ENCODE measurements at places on chromosomes 3 and 15.

DNA sequence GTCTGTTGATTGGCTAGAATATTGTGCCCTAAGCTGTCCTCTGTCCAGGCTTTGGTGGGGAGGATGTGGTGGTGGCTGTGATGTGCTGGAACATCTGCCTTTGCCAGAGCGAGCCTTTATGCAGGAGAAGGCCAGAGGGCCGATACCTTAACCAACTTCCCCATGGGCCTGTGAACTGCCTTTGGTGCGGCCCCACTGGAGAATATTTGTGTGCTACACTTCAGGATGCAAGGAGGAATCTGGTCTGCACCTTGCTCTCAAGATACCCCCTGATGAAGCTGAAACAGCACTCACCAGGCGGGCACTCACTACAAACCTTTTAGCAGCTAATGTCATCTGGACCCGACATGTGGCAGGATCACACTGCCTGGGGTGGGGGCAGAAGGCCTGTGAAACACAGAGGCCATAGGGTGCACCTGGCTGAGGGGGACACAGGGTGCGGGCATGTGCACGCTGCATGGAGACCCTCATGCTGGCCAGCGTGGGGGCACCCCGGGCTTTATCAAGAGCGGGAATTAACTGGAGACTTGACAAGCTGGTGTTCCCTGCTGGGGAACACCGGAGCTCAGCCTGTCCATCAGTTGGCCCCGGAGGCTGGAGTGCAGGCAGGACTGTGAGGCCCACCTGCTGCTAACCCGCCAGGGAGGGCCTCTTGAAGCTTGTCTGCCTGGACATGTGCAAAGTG, 16.4 kb downstream of the PRR23E start:
- H3K4me3 ChIP-seq = no peak overlapping the region
- no peak overlapping the region for H3K27ac ChIP-seq
- DNase-seq = no peak
- no peaks in the 10 kb centered on the region for H3K27me3 ChIP-seq
- no peaks in the 10 kb centered on the region for H3K36me3 ChIP-seq

DNA sequence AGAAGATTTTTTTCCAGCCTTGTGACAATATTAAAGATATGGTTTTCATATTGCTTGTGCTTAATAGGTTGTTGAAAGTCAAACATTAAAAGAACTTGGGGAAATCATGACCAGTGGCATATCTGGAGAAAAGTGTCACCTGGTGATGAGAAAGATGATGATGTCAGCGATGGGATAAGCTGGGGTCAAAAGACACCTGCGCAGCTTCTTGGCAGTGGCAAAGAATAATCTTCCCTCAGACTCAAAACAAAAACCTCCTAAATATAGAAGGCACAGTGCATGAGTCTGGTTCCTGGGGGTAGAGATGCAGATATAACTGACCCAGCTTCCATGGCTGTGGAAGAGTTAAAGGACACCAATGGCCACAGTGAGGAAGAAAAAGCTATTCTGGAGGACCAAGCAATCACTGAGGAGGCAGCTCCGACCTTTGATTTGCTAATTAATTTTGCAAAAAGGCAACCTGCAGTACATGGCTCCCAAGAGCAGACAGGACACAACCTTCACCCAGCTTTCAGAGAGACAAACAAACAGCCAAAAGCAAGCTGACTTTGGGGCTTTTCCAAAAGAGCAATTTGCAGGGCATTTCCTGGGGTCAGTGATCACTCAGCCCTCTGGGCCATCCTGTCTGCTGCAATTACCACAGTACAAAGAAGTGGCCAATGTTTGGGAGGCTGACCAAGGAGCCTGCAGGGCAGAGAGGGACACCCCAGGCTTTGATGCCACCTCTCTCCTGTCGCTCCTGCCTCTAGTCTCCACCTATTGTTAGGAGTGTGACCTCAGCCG, 17.6 kb upstream of the SEMA5B start:
- H3K36me3 ChIP-seq = no peaks in the 10 kb centered on the region
- H3K4me1 ChIP-seq = no peaks in the 10 kb centered on the region
- H3K27me3 ChIP-seq = no peaks in the 10 kb centered on the region
- no peak overlapping the region for H3K27ac ChIP-seq
- no peak for DNase-seq
- H3K4me3 ChIP-seq = no peak overlapping the region

DNA sequence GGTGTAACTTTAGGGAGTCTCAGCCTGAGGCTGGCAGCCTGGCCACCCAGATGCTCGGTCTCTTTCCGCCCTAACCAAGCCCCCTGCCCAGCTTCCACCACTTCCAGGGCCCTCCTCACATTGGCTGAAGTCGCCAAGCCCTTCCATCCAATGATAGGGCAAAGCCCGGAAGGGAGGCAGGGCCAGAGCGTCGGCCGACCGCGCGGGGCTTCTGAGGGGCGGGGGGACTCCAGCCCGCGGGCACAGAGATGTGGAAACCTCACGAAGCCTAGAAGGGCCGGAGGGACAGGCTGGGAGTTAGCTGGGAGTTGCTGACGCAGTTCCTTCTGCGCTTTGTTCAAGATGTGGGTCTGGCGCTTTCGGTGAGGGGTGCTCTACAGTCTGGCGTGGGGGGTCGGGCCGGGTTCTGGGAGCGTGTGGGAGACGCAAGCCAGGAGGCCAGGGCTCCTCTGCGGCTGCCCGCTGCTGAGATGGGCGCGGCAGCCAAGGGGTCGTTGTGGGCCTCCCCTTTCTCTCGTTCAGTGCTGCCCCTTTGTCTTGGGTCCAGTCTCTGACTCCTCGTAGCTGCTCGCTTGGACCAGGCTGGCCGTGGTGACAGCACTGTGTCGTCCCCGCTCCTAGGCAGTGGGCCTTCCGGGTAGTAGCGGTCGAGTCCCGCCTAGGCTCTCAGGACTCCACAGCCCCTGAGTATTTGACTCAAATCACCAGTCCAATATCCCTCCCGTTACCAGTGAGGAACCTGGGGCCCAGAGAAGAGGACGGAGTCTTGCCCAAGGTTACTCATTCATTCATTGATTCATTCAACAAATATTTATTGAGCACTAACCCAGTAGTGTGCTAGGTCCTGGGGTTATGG, at the start of gene ZNF660:
Gene ZNF660, plus strand, starts transcription at position 319 of the 856 bp plus-strand sequence. CDS start 9,230 bp downstream, outside the sequence.
- DNase-seq = peak; percentile 84
- no peak within 1 kb of the TSS for H3K27ac ChIP-seq
- peaks cover 5% of the 10 kb centered on the region for H3K36me3 ChIP-seq
- peaks cover 6% of the 10 kb centered on the region for H3K4me1 ChIP-seq
- H3K4me3 ChIP-seq = peak within 1 kb of the TSS; percentile 66
- no peaks in the 10 kb centered on the region for H3K27me3 ChIP-seq

- no peak for DNase-seq
- H3K36me3 ChIP-seq = peaks cover 32% of the 10 kb centered on the region
- H3K4me1 ChIP-seq = peaks cover 45% of the 10 kb centered on the region
- H3K4me3 ChIP-seq = no peak overlapping the region
Measured at GRCh38 chr15:69454953-69455352, 2.3 kb downstream of the RPLP1 start.

GRCh38 chr3:65927576-65927975, 111.1 kb downstream of the MAGI1 start:
- H3K4me3 ChIP-seq = no peak overlapping the region
- no peaks in the 10 kb centered on the region for H3K27me3 ChIP-seq
- H3K36me3 ChIP-seq = no peaks in the 10 kb centered on the region
- no peak overlapping the region for H3K27ac ChIP-seq
- DNase-seq = no peak

DNA sequence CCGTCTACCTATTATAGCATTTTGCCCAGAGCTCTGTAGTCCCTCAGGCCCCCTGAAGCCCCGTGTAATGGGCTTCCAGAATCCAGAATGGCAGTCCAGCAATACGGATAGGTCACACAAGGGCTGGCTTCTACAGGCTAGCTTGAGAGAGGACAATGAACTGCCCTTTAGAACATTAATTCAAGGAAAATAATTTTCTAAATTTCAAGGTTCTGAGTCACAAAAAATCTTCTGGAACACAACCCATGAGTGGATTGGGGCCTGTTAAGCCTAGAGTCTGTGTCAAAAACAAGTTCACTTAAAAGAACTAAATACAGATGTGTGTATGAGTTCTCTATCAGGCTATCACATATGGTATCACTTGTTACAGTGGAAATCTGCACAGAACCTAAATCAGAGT, 28.8 kb downstream of the DCP1A start:
- peaks cover 12% of the 10 kb centered on the region for H3K36me3 ChIP-seq
- H3K27me3 ChIP-seq = no peaks in the 10 kb centered on the region
- DNase-seq = no peak
- no peak overlapping the region for H3K27ac ChIP-seq

GRCh38 chr3:123385001-123385401, 63.9 kb downstream of the ADCY5 start:
- H3K4me1 ChIP-seq = no peaks in the 10 kb centered on the region
- DNase-seq = no peak
- no peaks in the 10 kb centered on the region for H3K36me3 ChIP-seq
- no peak overlapping the region for H3K4me3 ChIP-seq
- H3K27me3 ChIP-seq = no peaks in the 10 kb centered on the region

- no peak overlapping the region for H3K27ac ChIP-seq
- DNase-seq = no peak
- no peaks in the 10 kb centered on the region for H3K36me3 ChIP-seq
- H3K27me3 ChIP-seq = no peaks in the 10 kb centered on the region
Measured at GRCh38 chr15:38883987-38884386, 319.4 kb upstream of the RASGRP1 start.

DNA sequence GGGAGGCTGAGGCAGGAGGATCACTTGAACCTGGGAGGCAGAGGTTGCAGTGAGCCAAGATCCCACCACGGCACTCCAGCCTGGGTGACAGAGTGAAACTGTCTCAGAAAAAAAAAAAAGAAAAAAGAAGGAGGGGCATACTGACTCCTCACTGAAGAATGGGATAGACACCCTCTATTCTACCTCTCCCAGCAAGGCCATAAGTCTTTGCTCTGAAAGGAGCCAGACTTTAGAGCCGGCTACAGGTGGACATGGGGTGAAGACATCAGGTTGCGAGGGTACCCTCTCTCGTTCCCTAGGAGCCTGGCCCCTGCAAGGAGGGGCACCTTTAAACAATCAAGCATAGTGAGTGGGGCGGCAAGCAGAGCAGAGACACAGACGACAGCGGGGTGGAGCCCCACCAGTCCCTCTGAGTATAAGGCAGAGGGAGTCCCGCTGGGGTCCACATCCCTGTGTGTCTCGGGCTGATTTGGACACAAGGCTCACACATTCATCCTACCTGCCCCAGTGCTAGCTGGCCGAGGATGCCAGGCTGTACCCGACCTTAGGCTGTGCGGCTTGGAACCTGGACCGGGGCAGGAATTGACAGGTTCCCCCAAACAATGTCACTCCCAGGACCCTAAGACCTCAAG, 1.1 kb downstream of the GRAMD2A start:
- no peak for DNase-seq
- no peaks in the 10 kb centered on the region for H3K27me3 ChIP-seq
- H3K36me3 ChIP-seq = peaks cover 29% of the 10 kb centered on the region
- H3K27ac ChIP-seq = no peak overlapping the region
- H3K4me3 ChIP-seq = no peak overlapping the region

DNA sequence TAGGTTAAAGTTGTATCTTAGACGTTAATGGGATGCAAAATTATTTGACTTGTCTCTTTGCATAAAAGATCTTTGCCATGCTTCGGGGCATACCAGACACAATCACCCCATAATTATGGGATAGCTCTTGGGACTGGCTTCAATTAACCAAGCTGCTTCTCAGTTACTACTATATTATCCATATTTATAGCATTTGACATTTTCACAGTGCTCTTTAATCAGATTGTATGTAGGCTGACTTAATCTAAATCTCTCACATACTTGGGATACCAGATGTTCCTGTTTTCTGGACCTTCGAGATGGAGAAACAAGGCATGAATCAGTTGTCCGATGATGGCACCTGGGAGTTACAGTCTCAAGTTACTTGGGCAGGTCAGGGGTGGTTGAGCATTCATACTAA, 27.2 kb upstream of the ABHD17C start:
- no peak overlapping the region for H3K4me3 ChIP-seq
- H3K4me1 ChIP-seq = no peaks in the 10 kb centered on the region
- H3K36me3 ChIP-seq = no peaks in the 10 kb centered on the region
- DNase-seq = no peak

DNA sequence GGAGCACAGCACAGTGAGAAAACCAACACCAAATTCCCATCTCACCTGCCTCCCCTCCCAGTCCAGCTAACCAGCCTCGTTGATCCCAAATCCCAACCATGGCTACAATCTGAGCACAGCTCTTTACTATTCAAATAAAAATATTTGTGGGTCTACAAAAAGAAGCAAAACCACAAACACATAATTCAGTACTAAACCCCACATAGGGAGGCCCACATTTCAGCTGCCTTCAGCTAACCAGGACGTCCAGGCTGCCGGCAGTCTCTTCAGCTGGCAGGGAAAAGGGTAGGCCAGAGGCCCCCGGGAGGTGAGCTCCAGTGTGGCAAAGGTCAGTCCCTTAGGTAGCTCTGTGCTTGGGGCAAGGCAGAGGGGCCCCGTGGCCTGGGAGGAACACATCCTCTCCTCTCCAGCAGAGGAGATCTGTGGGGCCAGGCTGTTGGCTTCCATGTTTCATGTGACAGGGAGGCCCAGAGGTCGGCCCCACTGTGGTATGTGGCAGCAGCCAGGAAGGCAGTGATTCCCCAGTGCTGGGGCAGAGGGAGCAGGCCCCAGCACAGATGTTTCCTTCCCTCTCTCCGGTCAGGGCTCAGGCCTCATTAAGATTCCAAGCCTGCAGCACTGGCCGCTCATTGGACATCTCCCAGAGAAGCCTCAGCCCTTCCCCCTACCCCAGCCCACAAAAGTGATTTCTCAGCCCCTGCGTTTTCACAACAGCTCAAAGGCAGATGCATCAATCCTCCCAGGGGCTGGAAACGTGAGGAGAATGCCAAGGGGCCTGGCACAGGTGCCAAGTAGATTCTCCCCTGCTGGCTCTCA, 381.4 kb downstream of the NTRK3 start:
- H3K4me1 ChIP-seq = peaks cover 9% of the 10 kb centered on the region
- no peak overlapping the region for H3K27ac ChIP-seq
- no peaks in the 10 kb centered on the region for H3K36me3 ChIP-seq
- DNase-seq = no peak

DNA sequence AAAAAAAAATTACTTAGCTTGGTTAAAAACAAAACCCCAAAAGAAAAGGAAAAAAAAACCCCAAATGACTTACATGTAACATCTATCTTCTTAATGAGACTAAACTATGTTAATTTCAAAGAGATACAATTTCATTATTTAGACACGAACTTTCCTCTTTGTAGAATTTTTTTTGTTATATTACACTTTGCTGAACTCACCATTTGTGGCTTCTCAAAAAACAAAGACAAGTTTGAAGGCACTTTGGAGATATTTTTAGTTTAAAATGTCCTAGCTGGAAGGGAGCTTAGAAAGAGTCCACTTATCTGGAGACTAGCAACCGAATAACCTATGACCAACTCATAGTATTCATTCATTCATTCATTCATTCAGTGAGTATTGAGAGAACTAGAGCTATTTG, 301.7 kb upstream of the ROPN1 start:
- H3K27me3 ChIP-seq = no peaks in the 10 kb centered on the region

GRCh38 chr15:95826412-95827195, 503.9 kb upstream of the NR2F2 start:
- no peak for DNase-seq
- H3K4me3 ChIP-seq = no peak overlapping the region
- no peaks in the 10 kb centered on the region for H3K27me3 ChIP-seq
- no peaks in the 10 kb centered on the region for H3K4me1 ChIP-seq

GRCh38 chr3:111823341-111823855, 35.7 kb upstream of the PHLDB2 start:
- no peak overlapping the region for H3K27ac ChIP-seq
- H3K4me3 ChIP-seq = no peak overlapping the region
- H3K27me3 ChIP-seq = no peaks in the 10 kb centered on the region
- H3K4me1 ChIP-seq = peaks cover 44% of the 10 kb centered on the region
